ENCODE measurements at places on chromosomes 4 and X.

- no peak for DNase-seq
These were observed 6.2 kb downstream of the JADE3 start for GRCh38 chrX:46918434-46918833.

- DNase-seq, result no peak
These were observed 96.6 kb downstream of the PHKA2 start for GRCh38 chrX:18887177-18887824.

- DNase-seq, result no peak
These were observed 30.3 kb downstream of the INPP4B start for GRCh38 chr4:142815834-142816233.

DNA sequence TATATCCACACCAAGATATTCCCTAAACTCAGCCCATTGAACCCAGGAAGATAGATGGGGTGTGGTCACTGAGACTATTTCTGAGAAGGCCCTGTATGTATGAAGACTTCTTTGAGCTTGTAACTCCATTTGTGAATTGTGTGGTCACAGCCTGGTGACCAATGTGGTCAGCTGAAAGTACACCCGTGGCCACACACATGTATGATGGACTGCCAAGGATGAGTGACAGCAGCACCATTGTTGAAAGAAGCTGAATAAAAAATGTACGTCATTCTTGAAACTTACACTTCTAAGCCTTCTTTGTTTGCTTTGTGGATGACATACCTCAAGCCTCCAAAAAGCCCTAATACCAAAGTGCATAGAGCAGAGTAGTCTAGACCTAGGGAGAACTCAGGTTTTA, 581.4 kb downstream of the RAB28 start:
- DNase-seq, result no peak

DNA sequence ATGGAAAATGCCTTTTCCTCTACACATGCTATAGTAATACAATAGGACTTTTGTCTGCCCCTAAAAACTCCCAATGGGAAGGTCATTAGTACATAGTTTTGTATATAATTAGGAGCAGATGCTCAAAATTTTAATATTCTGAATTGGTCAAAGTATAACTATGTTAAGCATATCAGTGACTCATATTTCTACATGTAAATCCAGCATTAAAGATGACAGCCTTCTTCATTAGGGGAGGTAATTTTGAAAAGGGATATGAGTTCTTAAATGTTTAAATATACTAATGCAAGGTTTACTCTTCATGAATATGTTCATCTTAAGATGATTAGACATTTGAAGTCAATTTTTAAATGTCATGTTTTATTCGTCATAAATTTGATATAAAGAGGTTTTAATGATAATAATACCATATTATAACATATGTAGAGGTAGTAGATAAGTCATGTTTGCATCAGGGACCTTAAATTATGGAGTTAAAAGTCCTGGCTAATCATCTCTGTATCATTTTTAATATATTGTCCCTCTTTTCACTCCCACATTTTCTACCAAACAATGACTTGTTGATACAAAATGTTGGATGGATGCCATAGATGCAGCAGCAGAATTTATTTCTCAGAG, 218.8 kb downstream of the STPG2 start:
- DNase-seq, result no peak

GRCh38 chrX:30589146-30589888, 11.8 kb upstream of the TASL start:
- DNase-seq, result no peak

DNA sequence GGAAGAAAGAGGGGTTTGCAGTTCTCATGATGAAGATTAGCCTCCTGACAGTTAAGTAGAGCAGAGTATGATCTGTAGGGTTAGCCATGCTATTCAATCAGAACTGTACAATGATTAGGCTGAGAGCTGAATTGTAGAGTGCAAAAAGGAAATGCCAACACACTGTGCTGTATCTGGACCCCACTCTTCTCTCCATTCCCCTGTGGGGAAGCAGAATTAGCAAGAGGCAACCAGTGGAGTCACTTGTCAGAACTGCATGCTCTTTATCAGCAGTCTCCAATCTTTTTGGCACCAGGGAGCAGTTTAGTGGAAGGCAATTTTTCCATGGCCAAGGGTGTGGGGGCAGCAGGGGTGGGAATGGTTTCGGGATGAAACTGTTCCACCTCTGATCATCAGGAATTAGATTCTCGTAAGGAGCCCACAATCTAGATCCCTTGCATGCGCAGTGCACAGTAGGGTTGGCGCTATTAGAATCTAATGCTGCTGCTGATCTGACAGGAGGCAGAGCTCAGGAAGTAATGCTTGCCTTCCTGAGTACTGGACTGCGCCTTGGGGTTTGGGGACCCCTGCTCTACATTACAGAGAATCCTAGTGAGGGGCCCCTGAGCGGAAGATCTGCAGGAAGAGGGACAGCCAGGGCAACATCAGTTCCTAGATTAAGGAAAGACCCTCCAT, 19.4 kb downstream of the TBC1D9 start:
- no peak for DNase-seq

- DNase-seq, result no peak
These were observed 131.0 kb downstream of the PRKX start for GRCh38 chrX:3582451-3582850.

DNA sequence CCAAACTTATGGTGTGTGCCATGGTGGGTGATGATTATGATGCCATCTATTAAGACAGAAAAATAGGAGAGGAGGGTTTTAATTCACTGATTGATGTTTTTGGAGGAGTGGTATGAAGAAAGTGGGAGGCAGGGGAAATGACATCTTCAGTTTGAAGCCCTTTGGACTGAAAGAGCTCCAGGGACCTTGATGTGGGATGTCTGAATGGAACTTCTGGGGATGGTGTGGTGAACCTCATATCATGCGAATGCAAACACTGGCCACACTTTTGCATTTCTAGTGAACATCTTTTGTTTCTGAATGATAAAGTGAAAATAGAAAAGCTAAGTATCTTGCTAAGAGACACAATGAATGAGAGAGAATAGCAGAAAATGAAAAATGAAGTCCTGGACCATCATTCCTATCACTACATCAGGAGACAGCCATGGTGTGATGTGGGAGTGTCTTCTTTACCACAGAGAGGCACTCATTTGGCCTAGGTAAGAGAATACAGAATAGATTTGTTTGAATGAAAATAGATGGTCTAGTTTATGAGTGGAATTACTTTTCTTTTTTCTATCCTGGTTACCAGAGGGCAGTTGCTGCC, 123.5 kb downstream of the ZNF827 start:
- DNase-seq, result no peak

- DNase-seq, result no peak
These were observed 643 bp downstream of the FHL1 start for GRCh38 chrX:136147976-136148375.

DNA sequence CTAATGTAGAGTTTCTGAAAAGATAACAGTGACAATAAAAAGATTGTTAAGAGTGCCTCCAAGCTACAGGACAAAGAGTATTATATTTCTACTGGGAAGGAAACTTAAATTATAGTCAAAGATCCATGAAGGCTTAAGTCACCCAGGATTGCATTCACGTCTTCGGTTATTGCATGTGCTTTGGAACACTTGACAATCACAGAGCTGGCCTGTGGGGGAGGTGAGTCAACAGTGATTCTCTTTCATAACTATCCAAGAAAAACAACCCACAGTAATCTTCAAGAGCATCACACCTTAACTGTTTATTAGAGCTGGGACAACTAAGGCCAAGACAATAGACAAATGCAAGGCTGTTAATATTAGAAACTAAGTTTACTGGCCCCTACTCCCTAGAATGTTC, 40.3 kb downstream of the PDGFC start:
- no peak for DNase-seq

- no peak for DNase-seq
These were observed 417.0 kb downstream of the AFF2 start for GRCh38 chrX:148917441-148917840.

DNA sequence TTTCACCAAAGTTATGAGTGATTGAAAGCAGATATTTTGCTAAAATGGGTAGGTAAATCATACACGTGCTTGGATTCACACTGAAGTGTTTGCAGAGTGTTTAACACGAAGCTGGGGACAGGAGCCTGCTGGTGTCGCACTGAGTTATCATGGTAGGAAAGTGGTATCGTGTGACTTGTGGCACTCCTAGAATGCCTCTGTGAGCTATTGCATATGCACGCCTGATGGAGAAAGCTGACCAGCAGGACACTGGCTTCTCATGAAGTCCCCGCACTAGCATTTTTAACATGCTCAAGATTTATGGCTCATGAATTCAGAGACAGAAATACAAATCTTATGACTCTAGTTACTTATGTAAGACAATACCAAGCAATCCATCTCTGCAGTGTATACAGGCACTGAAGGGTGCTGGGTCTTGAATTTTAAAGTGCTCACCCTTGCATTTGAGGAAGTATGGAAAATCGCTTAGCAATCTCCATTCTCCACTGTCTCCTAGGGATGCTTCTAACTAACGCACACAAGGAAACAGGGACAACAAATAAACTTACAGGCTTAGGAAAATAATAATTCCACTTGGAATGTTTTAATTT, 19.8 kb downstream of the VCX3B start:
- DNase-seq, result no peak

GRCh38 chrX:95056901-95057300, 1382.9 kb downstream of the FAM133A start:
- DNase-seq, result no peak

GRCh38 chr4:82415922-82416365, 14.3 kb downstream of the HNRNPDL start:
- DNase-seq, result no peak

- no peak for DNase-seq
These were observed 38.6 kb downstream of the SORBS2 start for GRCh38 chr4:185773419-185773818.

DNA sequence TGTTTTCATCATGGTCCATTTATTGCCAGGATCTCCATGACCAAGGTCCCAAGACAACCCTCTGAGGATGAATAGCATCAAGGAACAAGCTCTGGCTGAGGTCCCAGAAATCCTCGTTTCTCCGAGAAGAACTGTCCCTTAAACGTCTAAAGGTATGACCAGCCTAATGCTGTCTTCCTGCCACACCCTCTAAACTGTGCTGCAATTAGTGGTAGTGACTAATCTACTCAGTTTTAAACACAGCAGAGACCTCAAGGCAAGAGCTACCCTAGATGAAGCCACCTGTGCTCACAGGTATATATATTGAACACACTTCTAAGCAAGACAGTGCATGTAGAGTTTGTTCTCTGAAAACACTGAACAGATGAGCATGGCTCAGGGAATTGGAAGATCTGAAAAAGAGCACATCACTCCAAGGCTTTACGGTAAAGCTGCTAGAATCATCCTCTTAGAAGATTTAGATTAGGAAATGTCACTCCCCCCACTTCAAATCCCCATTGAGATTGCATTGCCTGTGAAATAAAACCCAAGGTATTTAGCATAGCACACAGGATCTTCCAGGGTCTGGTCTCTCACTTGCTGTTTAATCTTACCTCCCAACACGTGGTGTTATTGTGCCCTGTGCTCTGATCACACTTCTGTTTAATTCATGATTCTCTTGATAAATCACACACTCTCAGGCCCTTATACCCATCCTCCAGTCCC, 173.9 kb upstream of the VCX3A start:
- DNase-seq, result no peak

DNA sequence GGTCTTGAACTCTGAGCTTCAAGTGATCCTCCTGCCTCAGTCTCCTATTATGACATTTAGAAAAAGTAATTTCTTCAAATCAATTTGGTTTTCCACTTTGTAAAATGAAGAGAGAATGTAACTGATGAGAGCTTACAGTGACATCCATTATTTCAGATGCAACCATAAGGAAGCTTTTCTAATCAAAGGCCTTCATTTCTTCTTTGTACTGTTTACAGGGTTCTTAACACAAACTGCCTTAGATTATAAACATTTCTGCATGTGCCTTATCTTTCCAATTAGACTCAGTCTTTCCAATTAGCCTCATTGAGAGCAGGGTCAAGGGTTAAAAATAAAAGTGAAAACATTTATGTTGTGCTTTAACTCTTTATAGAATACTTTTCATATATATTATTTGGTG, 71.8 kb downstream of the WWC2 start:
- no peak for DNase-seq

DNA sequence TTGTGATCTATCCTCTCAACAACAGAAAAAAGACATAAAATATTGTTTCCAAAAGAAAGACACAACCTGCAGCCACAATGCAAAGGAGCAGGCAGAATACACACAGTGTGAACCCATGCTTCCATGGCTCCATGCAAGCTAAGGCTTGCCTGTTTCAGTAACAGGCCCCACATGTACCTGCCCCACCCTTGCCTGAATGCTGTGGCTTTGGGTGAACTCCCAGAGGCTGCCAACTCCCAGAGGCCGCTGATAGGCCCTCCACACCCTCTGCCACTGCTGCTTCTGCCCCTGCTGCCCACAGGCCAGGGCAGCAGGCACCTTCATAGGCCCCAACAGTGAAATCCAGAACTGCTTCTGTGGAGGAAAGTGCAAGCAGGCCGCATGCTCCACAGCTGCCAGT, 313.9 kb downstream of the CHIC1 start:
- no peak for DNase-seq

DNA sequence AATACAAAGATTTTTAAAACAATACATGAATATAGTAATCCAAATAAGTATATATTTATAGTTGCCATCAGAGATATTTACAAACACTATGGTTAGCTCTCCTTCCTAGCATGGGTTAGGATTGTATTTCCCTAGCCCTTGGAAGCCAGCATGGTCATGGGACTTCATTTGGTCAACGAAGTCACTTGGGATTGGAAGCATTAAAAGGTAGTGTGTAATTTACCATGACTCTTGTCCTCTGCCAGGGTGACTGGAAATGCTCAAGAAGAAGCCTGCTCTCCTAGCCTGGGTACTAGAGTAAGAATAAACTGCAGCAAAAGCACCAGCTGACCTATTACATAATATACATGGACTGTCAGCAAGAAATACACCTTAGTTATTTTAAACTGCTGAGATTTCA, 102.9 kb downstream of the COL25A1 start:
- DNase-seq, result no peak

DNA sequence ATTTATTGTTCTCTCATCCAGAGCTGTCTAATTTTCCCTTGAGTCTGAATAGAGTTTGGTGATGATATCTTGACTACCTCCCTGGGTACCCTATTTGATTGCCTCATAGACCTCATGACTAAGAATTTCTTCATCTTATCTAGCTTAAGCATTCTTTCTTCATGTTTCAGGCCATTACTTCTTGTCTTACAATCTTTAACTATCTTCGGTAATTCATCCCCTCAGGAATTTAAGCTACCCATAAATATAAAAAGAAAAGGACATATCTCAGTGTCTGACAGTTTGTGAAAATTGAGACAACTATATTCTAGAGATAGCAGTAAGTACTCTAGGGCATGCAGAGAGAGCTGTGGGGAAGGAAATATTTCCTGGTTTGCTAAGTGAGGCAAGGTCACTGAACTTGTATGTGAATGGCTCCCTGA, 466.1 kb upstream of the GRID2 start:
- DNase-seq, result no peak

All from DMS 273 treated with DMSO at 0.1 percent for 48 hours (cell line).